Lung (tissue), 17 donors: ENCODE measurements at places on chromosomes 5 and 9. TPM values are rescaled to one million over a fixed set of nuclear protein-coding genes. Genes with fewer than 3 reads are reported as not detected.

DNA sequence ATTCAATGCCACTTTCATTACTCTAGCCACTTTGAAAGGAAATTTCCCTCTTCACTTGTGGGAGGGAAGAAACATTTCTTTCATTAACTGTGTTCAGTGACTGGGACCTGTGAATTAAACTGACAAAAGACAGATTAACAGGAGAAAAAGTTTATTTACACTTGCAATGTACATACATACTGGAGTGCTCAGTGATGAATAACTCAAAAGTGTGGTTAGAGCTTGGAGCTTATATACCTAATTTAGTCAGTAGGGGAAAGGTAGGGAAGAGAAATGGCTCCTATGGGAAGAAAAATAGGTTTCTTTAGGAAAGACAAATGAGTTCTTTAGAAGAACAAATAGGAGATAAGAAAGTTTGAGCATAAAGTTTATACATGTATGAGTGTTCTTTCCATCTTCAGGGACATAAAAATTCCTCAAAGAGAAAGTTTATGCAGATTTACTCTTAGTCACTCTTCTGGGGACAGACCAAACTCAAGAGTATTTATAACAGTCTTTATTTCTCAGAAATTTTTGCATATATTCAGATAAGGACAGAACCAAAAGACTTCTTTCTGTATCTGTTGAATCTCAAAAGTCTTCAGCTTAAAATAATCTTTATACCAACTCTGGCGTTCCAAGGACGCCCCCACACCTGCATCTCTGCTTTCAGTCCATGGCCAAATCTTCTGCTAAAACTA is 120.0 kb upstream of the RAI14 start:
- no peak overlapping the region for H3K27ac ChIP-seq
- no peaks in the 10 kb centered on the region for H3K36me3 ChIP-seq
- H3K4me1 ChIP-seq = no peaks in the 10 kb centered on the region
- no peak for DNase-seq
- no peaks in the 10 kb centered on the region for H3K27me3 ChIP-seq

DNA sequence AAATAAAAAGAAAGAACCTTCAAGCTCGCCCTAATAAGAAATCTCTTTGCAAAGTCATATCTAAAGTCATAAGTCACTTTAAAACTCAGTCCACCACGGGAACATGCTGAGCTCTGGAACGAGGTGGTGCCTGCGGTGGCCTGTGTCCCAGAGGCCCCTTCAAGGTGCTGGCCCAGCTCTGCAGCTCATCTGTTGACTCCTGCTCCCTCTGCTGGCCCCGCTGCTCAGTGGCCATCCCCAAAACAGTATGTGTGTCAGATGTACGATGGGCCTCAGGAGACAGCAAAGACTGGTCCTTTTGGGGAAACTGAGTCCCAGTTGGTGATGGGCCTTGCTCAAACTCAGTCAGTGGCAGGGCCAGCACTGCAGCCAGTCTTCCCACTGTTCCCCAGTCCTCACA is 22.8 kb upstream of the FOXB2 start:
- H3K4me3 ChIP-seq = no peak overlapping the region
- H3K4me1 ChIP-seq = no peaks in the 10 kb centered on the region
- no peaks in the 10 kb centered on the region for H3K36me3 ChIP-seq
- H3K27me3 ChIP-seq = no peaks in the 10 kb centered on the region
- DNase-seq = no peak

Gene ZNF879
- total RNA-seq = 5.2 TPM

GRCh38 chr9:121568343-121569265 is 69.0 kb upstream of the GGTA1 start:
- H3K4me3 ChIP-seq = no peak overlapping the region
- peaks cover 33% of the 10 kb centered on the region for H3K4me1 ChIP-seq
- DNase-seq = peak; percentile 38
- H3K36me3 ChIP-seq = no peaks in the 10 kb centered on the region

DNA sequence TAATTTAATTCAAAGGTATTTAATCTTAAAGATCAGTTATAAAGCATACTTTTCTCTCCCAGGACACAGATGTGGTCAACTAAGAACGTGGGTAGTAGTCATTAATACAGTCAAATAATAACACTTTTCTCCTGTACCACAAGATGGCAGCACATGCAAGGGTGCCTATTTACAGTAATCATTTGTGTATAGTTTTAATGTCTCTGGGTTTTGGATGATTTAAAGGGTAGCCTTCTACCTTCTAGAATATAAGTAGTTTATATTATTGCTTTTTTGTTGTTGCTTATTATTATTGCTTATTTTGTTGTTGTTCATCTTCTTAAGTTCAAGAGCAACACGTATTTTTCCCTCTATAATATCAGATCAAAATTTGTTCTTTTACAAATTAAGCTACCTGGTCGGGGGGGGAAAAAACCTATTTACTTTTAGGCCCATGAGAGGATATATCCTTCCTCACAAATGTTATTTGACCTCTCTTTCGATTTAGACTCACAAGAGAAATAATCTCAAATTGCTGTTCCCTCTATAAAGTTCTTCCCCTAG is 59.6 kb upstream of the SLC27A6 start:
- no peak overlapping the region for H3K27ac ChIP-seq
- no peaks in the 10 kb centered on the region for H3K27me3 ChIP-seq
- H3K4me3 ChIP-seq = no peak overlapping the region

DNA sequence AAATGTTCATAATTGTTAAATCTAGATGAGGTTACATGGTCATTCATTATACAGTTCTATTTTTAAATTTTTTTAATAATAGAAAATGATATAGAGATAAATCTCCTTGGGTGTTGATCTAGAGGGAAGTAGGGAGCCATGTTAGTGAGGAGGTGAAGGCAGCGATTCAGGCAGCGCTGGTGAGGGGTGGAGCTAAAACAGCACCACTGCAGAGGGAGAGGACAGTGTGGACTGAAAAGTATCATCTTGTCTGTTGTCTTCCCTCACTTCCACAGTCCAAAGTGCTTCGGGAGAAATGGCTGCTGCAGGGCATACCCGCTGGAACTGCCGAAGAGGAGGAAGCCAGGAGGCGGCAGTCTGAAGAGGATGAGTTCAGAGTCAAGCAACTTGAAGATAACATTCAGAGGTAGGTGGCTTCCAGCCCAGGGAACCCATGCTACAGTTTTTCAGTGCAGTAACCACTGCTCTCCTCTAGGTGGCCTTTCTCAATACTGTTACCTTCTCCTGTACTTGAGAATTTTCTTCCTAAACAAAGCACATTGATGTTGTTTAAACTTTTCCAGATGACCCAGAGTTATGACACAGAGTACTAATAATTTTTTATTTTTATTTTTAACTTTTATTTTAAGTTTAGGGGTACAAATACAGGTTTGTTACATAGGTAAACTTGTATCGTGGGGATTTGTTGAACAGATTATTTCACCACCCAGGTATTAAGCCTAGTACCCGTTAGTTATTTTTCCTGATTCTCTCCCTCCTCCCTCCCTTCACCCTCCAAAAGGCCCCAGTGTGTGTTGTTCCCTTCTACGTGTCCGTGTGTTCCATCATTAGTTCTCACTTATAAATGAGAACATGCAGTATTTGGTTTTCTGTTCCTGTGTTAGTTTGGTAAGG is 100.5 kb downstream of the PALM2AKAP2 start:
- no peak overlapping the region for H3K27ac ChIP-seq
- no peak for DNase-seq
- no peaks in the 10 kb centered on the region for H3K27me3 ChIP-seq

Gene TNFSF8
- 8.7 TPM for total RNA-seq

DNA sequence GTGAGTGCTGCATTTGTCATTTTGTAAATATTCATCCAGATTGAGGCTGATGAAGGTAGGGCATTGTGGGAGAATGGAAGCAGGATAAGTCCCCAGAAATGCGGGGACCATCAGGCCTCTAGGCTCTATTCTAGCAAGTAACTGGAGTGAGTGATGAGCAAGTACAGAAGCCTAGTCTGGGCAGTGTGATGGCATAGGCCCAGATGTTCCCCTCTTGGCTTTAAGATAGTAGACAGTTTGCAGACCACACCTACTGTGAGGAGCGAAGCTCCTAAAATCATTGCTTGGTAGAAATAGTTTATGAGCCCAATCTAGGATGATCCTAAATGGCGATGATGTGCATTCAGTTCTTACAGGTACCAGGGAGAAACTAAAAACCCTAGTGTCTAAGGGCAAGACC is 24.3 kb downstream of the NDFIP1 start:
- H3K27ac ChIP-seq = no peak overlapping the region
- peaks cover 32% of the 10 kb centered on the region for H3K36me3 ChIP-seq
- H3K4me3 ChIP-seq = no peak overlapping the region
- no peak for DNase-seq

DNA sequence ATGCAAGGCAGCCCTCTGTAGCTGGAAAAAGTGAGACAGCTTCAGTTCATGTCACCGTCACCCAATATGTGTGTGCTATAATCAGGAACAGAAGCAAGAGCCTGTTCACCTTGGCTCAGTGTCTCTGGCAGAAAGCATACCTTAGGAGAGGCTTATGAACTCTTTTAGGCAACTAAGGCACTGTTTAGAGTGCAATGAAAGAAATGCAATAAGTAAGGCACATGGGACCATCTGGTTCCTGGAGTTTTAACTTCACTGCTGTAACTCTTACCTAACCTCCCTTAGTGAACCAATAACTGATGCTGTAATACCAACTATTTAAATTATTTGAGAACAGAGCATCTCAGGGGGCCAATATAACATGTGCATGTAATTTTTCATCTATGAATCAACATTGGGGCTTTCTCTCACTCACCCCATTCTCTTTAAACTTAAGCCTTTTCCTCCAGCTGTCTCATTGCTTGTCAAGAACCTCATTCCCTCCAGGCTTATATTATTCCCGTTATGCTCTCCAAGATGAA is 32.4 kb downstream of the C9 start:
- DNase-seq = peak; percentile 37
- peaks cover 9% of the 10 kb centered on the region for H3K4me1 ChIP-seq
- H3K36me3 ChIP-seq = no peaks in the 10 kb centered on the region

- H3K4me3 ChIP-seq = peak overlapping the region; percentile 49
- H3K27ac ChIP-seq = peak overlapping the region; percentile 32
- no peaks in the 10 kb centered on the region for H3K36me3 ChIP-seq
- peaks cover 12% of the 10 kb centered on the region for H3K4me1 ChIP-seq
- DNase-seq = no peak
Measured at GRCh38 chr9:133477992-133478850, 678 bp downstream of the SLC2A6 start.

DNA sequence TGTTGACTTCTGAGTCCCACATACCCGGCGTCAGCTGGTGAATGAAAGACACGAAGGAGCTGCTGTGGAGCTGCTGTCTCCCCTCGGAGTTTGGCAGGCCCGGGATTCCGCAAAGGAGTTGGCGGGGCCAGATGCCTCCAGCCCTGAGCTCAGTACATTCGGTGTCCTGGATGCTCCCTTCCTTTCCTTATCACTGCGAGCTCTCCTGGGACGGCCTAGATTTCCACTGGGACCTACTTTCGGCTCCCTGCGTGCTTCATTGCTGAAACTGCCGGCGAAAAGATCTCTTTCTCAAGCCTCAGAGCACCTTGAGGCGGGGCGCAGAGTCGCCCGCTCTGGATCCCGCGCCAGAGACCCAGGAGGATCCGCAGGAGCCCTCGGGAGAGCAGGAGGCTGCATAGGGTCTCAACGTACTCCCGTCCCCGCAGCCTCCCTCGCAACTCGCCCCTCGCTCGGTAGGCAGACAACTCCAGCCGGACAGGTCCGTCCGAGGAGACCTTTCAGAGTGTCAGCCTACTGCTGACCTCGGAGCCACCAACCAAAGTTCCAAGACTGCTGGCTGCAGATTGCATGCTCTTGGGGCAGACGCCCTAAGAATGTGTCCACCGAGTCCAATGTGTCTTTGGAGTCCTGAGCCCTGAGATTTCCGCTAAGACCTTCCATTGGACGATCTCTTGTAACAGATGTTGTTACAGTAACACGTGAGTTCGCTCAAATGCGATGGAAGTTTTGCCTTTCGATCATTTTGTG is 6.1 kb downstream of the ANXA2R start:
- no peak overlapping the region for H3K4me3 ChIP-seq
- no peaks in the 10 kb centered on the region for H3K4me1 ChIP-seq
- peaks cover 62% of the 10 kb centered on the region for H3K27me3 ChIP-seq
- H3K36me3 ChIP-seq = no peaks in the 10 kb centered on the region
- peak overlapping the region; percentile 45 for H3K27ac ChIP-seq

Gene UNC13B
- 94.9 TPM for total RNA-seq

DNA sequence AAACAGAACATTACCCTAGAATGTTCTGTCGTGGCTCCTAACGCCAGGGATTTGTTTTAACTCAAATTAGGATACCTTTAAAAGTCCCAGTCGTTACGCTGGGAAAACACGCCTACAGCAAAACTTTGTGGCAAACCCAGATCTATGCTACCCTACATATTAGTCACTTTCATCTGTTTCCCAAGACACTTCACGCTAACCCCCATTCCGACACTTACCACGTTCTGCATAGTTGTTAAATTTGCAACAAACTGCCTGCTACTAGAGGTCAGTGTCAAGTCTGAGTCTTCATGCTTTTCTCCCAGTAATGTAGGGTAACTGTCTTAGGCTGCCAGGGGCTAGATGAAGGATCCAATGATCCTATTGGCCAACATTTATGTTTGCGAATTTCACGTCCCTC is 140.3 kb downstream of the RASEF start:
- H3K4me3 ChIP-seq = no peak overlapping the region
- no peak overlapping the region for H3K27ac ChIP-seq
- DNase-seq = no peak
- H3K36me3 ChIP-seq = no peaks in the 10 kb centered on the region
- H3K27me3 ChIP-seq = no peaks in the 10 kb centered on the region

DNA sequence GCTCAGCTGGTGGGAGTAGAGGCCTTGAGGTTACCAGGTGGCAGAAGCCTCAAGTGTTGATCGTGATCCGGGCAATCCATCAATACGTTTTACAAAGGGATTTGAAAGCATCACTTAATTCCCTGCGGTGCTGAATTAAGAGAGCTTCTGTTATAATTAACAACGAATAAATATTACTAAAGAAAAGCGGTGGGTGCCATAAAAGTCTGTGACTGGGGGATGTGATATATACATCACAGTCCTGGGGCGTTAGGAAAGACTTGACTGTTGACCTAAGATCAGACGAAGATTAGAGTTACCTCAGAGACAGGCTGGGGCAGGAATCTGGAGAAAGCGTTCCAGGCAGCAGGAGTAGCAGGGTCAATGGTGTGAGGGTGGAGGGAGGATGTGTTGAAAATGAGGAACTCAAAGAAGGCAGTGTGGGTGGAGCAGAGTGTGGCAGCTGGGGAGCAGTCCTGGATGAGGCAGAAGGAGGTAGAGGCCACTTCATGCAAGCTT is 6.7 kb upstream of the C5orf63 start:
- H3K4me1 ChIP-seq = no peaks in the 10 kb centered on the region
- H3K27ac ChIP-seq = no peak overlapping the region
- no peak overlapping the region for H3K4me3 ChIP-seq

Gene NPR2
- total RNA-seq = 16.1 TPM

- no peak overlapping the region for H3K27ac ChIP-seq
- peaks cover 9% of the 10 kb centered on the region for H3K4me1 ChIP-seq
- no peaks in the 10 kb centered on the region for H3K27me3 ChIP-seq
- no peak overlapping the region for H3K4me3 ChIP-seq
- peaks cover 15% of the 10 kb centered on the region for H3K36me3 ChIP-seq
Measured at GRCh38 chr5:148443241-148443640, 59.5 kb downstream of the FBXO38 start.

DNA sequence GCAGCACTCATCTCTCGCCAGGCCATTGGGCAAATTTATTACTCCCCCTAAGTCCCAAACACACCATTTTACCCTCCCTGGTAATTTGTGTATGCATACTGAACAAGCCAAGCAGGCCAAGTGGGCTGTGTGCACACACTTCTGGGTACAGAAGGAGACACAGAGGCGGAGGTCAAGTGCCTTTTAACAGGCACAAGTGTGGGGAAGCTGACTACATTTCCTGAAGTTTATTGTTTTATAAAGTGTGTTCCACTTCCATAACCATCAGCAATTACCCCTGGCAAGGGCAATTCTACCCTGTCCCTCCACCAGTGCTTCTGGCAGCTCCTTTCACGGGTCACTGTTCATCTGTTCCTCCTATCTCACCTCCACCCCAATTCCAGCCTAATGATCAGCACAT is 93.9 kb downstream of the SETX start:
- H3K4me3 ChIP-seq = no peak overlapping the region
- H3K27ac ChIP-seq = no peak overlapping the region
- no peak for DNase-seq
